Stimulated activated CD8-positive, alpha-beta memory T cell treated with anti-CD3 and anti-CD28 coated beads, Interleukin-7, amount 100 ng/mL, for 1 hour (primary cell): ENCODE measurements at places on chromosomes 11 and 22.

- no peak for DNase-seq
These were observed 76.9 kb upstream of the B3GAT1 start for GRCh38 chr11:134488913-134489312.

DNA sequence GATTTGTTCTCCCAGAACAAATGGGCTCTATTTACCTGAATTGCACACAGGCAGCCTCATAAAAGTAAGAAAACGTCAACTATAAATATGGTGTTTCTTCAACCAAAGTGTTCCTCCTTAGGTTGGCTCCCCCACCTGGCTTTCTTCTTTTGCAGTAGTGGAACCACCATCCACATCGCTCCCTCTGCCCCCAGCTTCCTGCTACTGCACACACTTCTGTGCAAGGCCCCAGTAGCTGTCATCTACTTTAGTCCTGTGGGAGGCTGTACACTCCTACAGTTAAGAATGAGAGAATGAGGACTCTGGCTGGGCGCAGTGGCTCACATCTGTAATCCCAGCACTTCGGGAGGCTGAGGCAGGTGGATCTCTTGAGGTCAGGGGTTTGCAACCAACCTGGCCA lies 89.5 kb downstream of the BMAL1 start:
- DNase-seq = no peak

- DNase-seq = no peak
These were observed at the start of gene ANO5 for GRCh38 chr11:22192642-22193347. Gene ANO5 (plus strand): TSS chr11:22193085. CDS start chr11:22193493, 408 bp downstream.

DNA sequence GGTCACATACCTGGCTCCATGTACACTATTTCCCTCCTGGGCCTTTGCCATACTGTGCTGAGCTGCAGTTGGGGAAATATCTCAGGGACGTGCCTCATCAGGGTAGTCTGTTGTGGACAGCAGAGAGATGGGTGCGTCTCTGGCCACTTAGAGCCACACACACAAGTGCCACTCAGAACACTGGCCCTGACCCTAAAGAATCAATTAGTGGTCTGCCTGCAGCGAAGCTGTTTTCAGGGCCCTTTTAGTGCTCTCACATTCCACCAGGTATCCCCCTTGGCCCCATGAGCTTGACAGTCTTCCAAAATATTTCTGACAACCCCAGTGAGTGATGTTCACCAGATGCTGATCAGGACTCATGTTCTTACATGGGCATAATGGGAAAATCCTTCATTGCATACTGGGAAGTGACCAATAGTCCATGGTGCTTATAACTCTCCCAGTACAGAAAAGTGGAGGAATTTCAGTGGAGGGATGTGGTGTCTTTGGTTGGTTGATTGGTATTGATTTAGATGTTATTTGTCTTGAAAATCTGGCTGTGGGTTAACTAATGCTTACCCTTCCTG lies 66.1 kb downstream of the ME3 start:
- DNase-seq = no peak

DNA sequence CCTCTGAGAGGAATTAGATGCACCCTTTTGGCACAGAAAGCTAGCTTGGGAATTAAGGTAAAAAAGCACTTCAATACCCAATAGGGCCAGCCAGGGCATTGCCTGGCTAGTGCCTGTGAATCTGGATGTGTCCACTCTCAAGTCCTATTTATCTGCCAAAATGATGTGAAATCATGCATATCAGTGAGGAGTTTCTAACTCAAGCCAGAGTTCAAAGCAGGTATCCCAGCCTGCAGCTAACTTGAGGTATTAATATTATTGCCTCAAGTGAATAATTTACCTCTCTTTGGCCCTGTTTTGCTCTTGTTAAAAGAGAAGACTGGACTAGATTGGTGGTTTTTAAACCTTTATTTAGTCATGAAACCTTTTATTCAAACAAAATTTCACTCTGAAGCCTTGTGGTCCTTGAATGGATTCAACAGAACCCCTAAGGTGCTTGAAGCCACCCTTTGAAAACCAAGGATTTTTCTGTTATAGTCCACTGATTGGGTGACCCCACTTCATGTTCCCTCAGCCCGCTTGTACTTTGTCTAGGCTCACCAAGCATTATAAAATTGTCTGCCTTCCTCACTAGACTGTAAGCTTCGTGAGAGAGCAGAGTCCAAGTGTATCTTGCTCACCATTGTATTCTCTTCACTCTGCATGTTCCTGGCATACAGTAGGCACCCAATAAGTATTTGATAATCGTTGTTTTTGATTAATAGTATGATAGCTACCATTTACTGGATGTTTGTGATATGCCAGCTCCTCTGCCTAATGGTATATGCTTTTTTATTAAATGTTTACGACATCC lies 4.5 kb downstream of the RNF121 start:
- DNase-seq = no peak

- DNase-seq = no peak
These were observed 86.6 kb downstream of the EHF start for GRCh38 chr11:34707462-34707840.

DNA sequence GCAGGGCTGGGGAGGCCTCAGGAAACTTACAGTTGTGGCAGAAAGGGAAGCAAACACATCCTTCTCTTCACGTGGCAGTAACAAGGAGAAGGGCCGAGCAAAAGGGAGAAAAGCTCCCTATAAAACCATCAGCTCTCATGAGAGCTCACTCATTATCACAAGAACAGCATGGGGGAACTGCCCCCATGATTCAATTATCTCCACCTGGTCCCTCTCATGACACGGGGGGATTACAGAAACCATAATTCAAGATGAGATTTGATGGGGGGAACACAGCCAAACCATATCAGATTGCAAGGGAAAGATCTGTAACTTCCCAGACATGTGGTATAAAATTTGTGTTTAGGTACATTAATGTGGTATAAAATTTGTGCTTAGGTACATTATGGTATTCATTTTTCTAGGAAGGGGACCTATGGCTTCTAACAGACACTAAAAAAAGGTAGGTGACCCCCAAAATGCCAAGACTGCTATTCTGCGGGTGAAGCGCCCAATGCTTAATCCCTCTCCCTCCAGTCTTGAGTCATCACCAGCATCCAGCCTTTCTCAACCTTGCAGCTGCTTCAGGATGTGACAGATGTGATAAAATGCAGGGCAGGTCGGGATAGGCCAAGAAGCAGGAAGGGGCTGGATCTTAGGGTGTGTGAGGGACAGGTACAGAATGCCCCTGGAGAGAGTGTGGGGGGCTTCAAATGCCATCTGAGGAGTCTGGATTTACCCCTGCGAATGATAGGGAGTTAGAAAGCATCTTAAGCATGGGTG lies 57.7 kb upstream of the AMPD3 start:
- no peak for DNase-seq

GRCh38 chr11:122791836-122792235 lies 46.5 kb upstream of the CRTAM start:
- no peak for DNase-seq

DNA sequence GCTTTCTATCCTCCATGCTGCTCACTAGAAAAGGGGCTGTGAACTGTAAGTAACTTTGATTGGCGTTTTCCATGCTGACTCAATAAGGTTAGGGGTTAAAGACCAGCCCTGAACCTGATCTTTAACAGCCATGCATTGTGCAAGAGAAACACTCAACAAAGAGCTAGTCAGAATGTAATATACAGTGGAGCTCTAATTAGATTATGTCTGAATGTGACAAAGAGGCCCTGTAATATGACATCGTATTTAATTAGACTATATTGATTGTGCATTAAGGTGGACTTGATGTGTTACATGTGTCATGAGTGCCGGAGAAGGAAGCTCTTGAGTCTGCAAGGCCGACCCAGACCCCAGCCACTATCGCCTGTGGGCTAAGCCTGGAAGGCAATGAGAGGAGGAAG lies 70.5 kb downstream of the PKNOX2 start:
- no peak for DNase-seq
